ENCODE measurements at places on chromosomes 2 and 18.
A peak's percentile ranks its signal among the peaks of the same experiment; 100 is the strongest.

DNA sequence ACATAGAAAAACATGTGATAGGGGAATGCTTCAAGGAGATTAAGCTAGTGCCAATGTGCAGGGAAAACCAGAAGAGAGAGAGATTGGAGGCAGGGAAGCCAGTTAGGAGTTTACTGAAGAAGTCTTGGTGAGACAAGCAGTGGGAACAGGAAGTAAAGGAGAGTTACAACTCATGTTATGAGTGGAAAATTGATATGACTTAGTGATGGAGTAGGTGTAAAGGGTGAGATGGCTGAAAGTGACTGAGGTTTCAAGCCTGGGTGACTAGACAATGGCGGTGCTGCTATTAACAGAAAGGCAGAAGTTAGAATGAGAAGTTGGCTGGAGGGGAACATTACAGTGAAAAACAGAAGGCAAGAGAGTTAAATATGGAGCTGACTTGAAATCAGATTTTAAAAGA, 16.5 kb downstream of the DOK1 start:
- DNase-seq, result no peak

DNA sequence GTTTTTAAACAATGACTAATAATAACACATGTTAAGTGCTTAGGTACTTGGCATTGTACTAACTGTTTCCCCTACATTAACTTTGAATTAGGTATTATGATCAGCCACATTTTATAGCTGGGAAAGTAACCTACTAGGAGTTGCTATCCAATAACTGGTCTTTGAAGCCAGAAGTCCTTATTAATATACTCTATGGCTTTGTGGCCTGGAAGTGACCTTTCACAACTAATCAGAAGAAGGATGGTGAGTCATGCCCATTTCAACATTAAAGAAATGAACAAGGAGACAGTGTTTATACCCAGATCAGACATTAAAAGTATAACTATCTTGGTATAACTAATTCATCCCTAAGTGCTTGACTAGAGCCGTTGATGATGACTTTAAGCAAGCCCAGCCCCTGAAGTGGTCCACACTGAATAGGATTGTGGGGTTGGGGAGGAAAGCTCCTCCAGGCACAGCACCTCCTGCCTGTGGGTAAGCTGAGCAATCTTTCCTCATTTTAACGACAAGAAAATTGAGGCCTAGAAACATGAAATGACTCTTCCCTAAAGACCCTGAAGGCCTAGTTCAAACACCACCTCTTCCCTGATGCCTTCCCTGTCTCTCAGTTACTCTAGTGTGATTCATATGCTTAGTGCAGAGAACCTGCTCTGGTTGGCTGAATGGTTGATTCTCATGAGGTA, 71.6 kb upstream of the RFX8 start:
- no peak for DNase-seq

DNA sequence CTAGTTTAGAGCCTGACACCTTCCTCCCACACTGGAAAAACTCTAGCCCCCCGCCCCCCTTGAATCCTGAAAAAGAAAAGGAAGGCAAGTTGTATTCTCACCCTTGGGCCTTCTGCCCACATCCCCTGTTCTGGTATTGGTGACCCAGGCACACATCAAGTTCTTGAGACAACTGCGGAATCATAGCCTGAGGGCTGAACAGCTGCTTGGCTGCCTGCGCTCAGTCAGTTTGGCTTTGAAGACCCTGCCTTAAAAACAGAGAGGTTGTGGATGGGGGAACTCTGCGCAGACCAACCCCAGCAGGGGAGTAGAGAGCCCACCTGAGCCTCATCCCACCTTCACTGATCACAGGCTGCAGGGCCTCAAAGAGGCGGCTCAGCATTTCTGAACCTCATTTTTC, 229.2 kb downstream of the ANAPC1 start:
- no peak for DNase-seq

GRCh38 chr2:155846259-155846658, 486.3 kb downstream of the NR4A2 start:
- no peak for DNase-seq

GRCh38 chr2:219042750-219043149, 1.4 kb upstream of the CFAP65 start:
- DNase-seq, result no peak

DNA sequence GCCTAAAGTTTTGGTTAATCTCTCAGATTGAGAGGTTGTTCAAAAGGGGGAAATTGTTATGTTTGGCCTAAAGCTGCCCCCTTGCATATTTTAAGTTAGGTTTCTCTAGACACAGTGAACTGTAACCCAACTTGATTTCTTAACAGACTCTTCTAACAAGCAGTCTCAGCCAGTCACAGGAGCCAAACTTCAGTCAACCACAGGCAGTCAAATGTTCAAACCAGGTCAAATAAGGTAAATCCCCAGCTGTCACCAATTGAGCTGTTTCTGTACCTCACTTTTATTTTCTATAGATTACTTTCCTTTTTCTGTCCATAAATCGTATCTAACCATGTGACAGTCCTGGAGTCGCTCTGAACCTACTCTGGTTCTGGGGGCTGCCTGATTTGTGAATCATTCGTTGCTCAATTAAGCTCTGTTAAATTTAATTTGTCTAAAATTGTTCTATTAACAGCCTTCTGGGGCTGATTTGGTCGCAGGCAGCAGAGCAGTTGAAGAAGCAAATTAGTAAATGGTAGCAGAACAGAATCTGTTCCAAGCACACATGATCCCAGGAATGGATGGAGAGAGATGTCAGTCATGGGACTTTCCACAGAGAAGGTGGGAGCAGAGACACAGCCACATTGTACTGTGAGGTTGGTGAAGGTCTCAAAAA, 16.4 kb upstream of the NFU1 start:
- DNase-seq, result no peak

DNA sequence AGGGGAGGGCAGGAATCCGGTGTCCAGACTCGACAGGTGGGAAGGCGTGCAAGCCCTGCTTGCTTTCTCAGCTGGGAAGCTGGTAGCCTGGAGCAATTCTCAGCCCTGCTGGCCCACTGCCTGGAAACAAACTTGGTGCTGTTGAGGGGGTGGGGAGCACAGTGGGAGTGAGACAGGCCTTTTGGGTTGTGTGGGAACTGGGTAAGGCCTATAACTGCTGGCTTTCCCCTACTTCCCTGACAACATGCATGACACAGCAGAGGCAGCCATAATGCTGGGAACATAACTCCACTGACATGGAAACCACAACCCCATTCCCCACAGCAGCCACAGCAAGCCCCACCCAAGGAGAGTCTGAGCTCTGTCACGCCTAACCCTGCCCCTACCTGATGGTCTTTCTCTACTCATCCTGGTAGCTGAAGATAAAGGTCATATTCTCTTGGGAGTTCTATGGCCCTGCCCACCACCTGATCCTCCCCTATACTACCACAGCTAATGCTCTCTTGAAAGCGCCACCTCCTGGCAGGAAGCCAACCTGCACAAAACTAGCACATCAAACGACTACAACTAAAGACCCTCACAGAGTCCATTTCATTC, 122.9 kb upstream of the ACVR1C start:
- peak; percentile 94 for DNase-seq

DNA sequence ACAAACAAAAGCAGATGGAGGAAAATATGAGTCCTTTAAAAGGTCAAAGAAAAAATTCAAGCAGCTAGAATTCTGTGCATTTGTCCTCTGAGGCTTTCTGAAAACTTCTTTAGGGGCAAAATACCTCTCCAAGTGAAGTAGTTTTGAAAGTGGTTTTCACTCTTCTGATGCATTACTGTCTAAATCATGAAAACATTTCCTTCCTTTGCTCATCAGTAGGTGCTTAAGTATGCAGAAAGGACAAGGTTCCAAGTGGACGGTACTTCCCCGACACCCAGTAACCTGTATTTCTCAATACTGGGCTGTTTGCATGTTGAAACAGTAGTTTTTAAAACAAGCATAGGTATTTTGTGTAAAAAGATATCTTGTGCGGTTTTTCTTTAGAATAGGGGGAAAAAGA, 189.1 kb upstream of the ERBB4 start:
- no peak for DNase-seq

DNA sequence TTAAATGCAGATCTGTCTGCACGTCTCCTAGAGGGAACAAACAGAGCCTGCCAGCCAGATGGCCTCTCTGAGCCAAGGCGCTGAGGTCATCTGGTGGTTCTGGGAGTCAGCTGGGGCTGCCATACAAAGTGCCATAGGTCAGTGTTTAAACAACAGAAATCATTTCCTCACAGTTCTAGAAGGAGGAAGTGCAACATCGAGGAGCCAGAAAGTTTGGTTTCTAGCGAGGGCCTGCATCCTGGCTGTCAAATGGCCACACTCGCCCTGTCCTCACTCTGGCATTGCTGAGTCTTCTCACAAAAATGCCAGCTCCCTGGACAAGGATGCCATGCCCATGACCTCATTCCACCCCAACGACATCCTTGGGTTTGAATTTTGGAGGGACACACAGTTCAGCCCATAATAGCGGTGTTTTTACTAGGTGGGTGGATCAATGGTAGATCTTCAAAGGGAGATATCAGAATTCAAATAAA, 59.6 kb downstream of the MYT1L start:
- DNase-seq, result no peak

DNA sequence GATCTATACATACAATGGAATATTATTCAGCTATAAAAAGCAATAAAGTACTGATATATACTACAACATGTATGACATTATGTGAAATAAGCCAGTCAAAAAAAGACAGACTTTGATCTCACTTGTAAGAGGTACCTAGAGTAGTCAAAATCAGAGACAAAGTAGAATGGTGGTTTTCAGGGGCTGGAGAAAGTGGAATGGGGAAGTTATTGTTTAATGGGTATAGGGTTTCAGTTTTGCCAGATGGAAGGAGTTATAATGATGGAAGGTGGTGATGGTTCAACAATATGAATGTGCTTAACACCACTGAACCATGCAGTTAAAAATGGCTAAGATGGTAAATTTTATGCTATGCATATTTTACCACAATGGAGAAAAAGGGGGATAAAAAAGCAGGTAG, 6.3 kb downstream of the COBLL1 start:
- no peak for DNase-seq

GRCh38 chr2:48812416-48812815, 56.9 kb upstream of the LHCGR start:
- no peak for DNase-seq

DNA sequence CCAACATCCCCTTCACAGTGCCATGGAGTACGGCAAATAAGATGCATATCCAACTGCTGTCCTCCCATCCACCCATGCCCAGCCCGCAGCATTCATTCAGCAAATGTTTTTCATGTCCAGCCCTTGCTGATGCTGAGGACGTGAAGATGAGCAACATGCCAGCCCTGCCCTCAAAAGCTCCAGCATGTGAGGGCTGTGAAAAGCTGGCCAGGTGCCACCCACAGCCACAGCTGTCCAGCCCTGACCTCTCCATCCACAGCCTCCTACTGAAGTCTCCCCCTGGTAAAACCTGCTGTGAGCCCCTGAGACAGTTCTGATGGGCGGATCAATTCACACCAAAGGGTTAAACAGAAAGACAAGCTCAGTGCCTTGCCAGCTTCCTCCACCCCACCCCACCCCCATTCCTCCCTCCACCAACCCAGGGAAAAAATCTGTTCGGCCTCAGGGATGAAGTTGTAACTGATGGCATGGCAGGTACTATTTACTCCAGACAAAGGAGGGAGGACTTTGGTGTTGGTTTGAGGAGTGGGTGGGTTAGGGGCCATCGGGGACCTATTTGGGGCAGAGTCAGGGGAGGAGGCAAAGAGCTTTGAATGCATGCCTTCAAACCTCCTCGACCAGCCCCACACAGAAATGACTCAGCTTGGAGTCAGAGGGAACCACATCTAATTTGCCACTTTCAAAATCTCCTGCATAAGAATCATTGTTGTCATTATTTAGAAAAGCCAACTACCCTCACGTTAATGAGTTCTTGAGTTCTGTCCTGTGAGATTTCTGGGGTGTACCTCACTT, 4.3 kb downstream of the ZBTB7C start:
- peak; percentile 61 for DNase-seq

DNA sequence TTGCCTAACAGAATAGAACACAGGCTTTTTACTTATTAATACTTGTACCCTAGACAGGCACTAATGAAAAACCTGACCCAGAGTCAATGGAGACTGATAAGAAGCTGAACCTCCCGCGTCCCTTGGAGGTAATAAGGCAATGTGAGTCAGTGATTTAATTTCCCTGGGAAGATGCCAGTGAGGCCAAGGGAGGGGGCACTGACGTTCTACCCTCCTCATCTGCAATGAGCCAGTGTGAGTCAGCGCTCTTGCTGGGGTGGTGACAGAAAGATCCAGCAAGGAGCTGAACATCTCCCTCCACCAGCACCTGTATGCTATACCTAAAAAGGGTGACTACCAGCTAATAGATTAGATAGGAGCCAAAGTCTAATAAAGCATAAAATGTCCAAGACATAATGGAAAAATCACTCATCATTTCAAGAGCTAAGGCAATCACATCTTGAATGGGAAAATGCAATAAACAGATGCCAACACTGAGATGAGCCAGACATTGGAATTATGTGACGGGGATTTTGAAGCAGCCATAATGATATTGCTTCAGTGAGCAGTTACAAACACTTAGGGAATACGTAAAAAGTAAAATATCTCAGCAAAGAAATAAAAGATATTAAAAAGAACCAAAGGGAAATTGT, 116.9 kb downstream of the TPGS2 start:
- peak; percentile 31 for DNase-seq

DNA sequence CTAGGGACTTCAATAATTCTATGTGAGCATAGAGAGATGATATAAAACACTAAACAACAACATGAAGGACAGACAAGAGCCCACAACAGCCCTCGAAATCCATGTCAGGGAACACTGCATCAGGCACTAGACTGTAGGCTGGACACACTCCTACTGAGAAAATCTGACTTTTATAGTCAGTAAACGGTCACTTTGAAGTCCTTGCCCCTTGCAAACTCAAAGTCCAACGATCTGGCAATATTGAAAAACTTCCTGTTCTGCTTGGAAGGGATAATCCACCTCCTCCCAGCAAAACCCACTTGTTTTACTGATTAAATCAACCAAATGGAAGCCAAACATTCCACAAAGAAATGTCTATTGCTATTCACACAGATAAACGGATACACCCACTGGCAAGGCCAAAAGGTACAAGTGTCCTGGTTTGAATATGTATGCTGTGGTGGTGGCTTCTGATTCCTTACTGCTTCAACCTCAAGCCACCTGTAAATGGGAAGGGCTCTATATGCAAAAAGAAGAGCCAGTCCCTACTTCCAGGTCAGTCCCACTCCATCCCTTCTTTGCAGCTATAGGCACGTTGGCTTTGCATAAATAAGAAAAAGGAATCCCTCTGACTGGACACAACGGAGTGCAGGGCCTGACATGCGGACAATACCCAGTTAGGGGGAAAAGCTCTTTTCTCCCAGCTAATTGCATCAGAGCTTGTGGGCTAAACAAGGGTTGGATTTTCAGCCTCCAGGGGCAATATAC, 56.6 kb downstream of the STK39 start:
- no peak for DNase-seq

- peak; percentile 0 for DNase-seq
These were observed 5.0 kb downstream of the RUFY4 start for GRCh38 chr2:218074031-218074430.

GRCh38 chr2:65762068-65762467, 329.7 kb upstream of the SPRED2 start:
- DNase-seq, result no peak
